Subcutaneous adipose tissue (tissue), 4 donors: ENCODE measurements at places on chromosomes 1 and 21. TPM values are rescaled to one million over a fixed set of nuclear protein-coding genes. Genes with fewer than 3 reads are reported as not detected.

The CFAP141 gene
- not detected for total RNA-seq

The OPRD1 gene
- total RNA-seq = not detected

The RNF19B gene
- total RNA-seq = 16.3 TPM

The SCYL3 gene
- total RNA-seq = 14.8 TPM

The NOS1AP gene
- total RNA-seq = 1.1 TPM

The USH2A gene
- total RNA-seq = not detected

The PTCH2 gene
- total RNA-seq = 0.68 TPM

The VWA5B1 gene
- total RNA-seq = not detected

The C4BPB gene
- not detected for total RNA-seq

The ADAMTS5 gene
- total RNA-seq = 155 TPM

The TNFRSF25 gene
- 2.1 TPM for total RNA-seq

The CLEC20A gene
- not detected for total RNA-seq

The REN gene
- total RNA-seq = not detected

The LCE6A gene
- not detected for total RNA-seq

The PLEKHN1 gene
- total RNA-seq = not detected

The KRTAP7-1 gene
- not detected for total RNA-seq

The TMEM61 gene
- total RNA-seq = not detected

The FCER1A gene
- total RNA-seq = 1.5 TPM

The CCDC185 gene
- total RNA-seq = not detected

The A3GALT2 gene
- total RNA-seq = not detected

The FLG2 gene
- total RNA-seq = not detected

The PPFIA4 gene
- 0.16 TPM for total RNA-seq

The DYNLT5 gene
- total RNA-seq = 0.51 TPM

The SELP gene
- 5.1 TPM for total RNA-seq

The TMCO4 gene
- total RNA-seq = 22.5 TPM
